ENCODE measurements at places on chromosomes 4 and X.
A peak's percentile ranks its signal among the peaks of the same experiment; 100 is the strongest.

DNA sequence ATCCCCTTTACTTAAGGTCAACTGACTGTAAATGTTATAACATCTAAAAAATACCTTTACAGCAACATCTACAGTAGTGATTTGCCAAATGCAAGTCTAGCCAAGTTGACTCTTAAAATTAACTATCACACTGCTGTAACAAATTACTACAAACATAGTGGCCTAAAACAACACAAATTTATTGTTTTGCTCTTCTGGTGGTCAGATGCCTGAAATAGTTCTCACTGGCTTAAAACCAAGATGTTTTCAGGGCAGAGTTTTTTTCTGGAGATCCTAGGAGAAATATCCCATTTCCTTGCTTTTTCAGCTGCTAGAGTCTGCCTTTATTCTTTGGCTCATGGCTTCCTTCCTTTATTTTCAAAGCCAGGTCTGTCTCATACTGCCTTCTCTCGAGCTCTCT, 120.5 kb downstream of the ADGRL3 start:
- no peak for DNase-seq

DNA sequence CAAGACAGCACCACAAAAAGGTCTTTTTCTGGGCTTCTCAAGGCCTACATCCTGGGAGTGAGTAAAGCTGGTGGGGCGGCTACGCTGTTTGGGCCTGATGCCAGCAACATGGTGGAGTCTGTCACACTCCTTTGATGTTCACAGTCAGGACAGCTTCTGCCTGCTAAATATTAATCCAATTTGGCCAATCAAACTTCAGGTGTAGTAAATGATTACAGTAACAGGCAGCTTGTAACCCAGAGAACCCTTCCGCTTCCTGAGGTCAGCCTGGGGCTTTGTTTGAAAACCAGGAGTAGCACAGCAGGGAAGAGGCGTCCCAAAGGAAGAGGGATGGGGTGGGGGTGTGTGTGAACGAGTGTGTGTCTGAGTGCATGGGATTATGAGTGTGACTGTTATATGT, 220.4 kb downstream of the MAML3 start:
- no peak for DNase-seq

DNA sequence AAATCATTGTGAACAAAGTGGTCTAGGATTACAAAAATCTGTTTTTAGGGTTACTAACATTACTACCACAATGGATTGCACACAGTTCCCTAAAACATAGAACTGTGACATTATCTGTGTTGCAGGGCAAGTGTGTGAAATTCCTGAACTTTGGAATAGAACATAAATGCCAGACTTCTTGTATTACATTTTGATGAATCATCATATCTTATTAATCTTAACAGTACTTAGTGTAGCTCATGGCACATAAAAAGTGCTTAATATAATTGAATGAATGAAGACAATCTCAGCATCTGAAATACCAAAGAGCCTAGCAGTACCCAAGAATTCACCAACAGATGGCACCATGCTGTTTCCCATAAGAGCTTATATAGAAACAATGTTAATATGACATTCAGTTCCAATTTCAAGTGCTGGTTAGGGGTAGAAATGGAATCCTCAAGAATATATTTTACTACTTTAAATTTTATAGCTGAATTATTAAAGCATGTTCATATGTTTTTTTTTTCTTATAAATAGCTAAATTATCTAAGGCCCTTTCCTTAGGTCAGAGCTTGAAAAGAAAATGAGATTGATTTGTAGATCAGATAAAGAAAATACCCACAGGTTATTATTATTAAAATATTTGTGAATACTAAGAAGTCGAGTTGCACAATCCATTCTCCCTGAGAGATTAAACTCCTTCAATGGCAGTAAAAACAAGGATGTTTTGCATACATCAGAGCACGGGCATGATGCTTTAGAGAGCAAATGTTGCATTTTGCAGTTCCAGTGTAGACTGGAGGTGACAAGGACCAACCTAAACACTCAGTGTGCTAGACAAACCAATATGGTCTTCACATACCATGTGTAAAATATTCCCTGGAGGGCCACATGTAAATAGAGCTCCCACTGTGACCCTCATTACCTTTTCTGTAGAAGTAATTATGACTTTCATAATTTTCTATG, 25.7 kb upstream of the SHISA3 start:
- peak; percentile 8 for DNase-seq

- no peak for DNase-seq
Observed at GRCh38 chrX:18701621-18702361, 5.7 kb upstream of the PPEF1 start.

- no peak for DNase-seq
Observed at GRCh38 chr4:152591396-152591795, 55.5 kb upstream of the FBXW7 start.

GRCh38 chr4:139533511-139533910, 22.5 kb downstream of the SETD7 start:
- no peak for DNase-seq

DNA sequence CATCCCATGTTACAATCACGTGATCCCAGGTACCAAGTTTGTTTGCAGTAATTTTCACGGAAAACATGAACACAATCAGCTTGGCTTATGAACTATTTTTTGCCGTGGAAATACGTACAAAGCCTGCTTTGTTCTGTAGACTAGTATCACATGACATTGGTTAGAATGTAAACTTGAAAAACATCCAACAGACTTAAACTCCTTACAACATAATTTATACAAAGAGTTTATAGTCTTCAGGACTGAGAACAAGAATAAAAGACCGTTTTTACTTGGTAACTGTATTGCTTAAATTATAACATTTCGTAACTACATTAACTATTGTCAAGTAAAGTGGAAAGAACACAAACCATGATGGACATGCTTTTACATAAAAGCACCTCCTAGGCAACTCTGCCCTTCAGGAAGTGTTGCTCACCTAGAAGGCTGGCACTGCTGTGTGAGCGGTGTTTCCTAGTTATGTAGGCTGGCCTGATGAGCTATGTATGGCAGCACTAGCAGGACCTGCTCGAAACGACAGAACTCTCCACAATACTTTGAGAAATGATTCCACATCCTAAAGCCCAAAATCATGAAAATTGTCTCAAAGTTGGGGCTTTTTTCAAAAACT, 41.8 kb upstream of the WDR1 start:
- DNase-seq, result no peak

GRCh38 chr4:185914583-185915199, 102.7 kb upstream of the SORBS2 start:
- DNase-seq, result no peak

- DNase-seq, result no peak
Observed at GRCh38 chrX:66012094-66012534, 27.8 kb downstream of the VSIG4 start.

- no peak for DNase-seq
Observed at GRCh38 chrX:17655211-17656034, 81.9 kb upstream of the SCML1 start.

- DNase-seq, result peak; percentile 57
Observed at GRCh38 chr4:104571341-104571740, 76.6 kb upstream of the CXXC4 start.

- no peak for DNase-seq
Observed at GRCh38 chr4:20629186-20630106, 70.8 kb upstream of the PACRGL start.

GRCh38 chrX:37543324-37543723, 28.1 kb upstream of the LANCL3 start:
- DNase-seq, result no peak

- DNase-seq, result no peak
Observed at GRCh38 chrX:79182616-79183015, 38.1 kb downstream of the GPR174 start.

DNA sequence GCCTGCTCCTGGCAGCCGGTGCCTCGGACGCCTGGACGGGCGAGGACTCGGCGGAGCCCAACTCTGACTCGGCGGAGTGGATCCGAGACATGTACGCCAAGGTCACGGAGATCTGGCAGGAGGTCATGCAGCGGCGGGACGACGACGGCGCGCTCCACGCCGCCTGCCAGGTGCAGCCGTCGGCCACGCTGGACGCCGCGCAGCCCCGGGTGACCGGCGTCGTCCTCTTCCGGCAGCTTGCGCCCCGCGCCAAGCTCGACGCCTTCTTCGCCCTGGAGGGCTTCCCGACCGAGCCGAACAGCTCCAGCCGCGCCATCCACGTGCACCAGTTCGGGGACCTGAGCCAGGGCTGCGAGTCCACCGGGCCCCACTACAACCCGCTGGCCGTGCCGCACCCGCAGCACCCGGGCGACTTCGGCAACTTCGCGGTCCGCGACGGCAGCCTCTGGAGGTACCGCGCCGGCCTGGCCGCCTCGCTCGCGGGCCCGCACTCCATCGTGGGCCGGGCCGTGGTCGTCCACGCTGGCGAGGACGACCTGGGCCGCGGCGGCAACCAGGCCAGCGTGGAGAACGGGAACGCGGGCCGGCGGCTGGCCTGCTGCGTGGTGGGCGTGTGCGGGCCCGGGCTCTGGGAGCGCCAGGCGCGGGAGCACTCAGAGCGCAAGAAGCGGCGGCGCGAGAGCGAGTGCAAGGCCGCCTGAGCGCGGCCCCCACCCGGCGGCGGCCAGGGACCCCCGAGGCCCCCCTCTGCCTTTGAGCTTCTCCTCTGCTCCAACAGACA, 4.4 kb downstream of the SOD3 start:
- DNase-seq, result no peak

DNA sequence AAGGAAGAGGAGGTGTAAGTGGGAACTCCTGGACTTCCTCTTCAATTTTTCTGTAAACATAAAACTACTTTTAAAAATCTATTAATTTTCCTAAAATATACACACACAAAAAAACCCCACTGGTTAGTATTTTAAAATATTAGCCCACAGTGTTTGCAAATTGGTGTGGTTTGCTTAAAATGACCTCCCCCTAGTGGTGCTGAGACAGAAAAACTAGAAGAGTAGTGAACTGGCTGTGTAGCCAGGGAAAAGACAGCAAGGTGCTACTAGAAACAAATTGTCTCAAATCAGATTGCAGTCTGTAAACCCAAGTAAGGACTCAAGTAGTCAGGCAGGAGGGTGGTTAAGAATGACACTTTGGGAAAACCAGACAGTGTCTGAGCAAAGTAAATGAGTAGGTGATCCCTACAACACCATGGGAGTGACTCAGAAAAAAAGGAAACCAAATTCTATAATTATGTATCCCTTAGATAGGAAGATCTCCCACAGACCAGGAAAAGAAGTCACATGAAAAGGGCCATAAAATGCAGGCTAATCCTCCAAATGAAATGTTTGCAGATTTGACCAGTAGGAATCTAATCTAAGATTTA, 26.0 kb downstream of the AMTN start:
- no peak for DNase-seq

DNA sequence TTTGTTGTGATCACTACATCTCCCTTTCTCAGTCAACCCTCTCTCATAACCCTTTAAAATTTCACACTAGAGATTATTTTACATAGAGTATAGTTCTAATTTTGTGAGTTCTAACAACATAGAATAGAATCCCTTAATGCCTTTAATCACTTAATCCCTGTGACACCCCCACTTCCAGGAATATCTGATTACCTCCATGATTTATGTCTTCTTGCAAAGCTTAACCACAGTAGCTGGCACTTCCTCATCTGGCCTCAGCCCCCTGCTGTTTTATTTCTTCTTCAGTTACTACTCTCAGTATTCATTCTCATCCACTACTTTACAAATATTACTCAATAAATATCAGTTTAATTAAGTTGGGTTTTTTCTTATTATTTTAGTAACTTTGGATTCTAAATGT, 340.9 kb downstream of the CENPC start:
- no peak for DNase-seq

DNA sequence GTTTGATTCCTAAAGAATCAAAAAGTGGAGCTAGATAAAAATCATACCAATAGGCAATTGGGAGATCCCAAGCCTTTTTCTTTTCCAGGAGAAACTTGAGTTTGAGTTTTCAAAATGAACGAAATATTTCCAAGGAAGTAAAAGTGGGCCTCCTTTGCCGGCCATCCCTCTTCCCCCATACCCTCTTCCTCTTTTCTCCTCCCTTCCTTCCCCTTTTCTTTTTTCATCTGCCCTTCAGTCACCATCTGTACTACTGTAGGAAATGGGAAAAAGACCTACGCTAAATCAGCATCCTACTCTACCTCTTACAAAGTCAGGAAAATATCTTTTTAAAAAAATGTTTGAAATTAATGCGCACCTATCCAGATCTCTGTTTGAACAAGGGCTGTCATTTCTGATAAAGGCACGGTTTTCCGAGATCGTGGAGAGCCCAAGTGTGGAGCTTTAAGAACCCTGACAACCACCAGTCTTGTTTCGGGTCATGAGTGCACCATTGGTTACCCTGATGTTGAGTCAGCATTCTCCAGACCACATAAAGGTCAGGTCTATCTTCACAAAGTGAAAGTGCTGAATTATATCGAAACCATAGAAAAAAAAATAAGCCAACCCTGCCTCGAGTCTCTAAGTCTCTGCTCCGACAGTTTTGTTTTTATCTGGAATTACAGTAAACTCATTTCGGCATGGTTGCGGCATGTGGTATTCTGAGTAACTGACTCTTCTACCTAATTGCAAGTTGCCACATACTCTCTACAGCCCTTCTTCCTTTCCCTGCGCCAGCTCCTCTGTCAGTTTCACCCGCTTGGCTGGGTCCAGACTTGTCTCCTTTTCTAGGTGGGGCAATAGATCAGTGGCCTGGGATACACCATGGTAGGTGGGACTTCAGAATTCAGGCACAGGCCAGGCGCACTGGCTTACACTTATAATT, 140.2 kb upstream of the KLF3 start:
- no peak for DNase-seq

GRCh38 chr4:81235982-81236749, 21.1 kb upstream of the PRKG2 start:
- DNase-seq, result no peak

- DNase-seq, result no peak
Observed at GRCh38 chr4:147496500-147496899, 15.6 kb downstream of the EDNRA start.

DNA sequence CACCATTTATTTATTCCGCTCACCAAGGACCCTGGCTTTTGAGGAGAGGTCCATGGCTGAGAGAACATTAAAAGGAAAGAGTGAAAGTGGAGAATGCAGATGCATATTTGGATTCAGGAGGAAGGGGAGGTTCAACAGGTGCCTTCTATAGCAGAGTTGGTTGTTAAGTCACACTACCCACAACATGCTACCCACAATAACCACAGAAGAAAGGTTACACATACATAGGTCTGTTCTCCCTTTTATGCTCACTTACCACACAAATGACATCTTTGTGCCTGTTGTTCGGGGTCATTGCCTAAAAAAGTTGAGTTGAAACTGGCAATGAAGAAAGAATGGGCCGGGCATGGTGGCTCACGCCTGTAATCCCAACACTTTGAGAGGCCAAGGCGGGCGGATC, 587.4 kb downstream of the RPA4 start:
- DNase-seq, result no peak

GRCh38 chr4:36226430-36227227, 17.7 kb downstream of the ARAP2 start:
- no peak for DNase-seq

GRCh38 chr4:21915761-21916160, 32.8 kb downstream of the KCNIP4 start:
- DNase-seq, result no peak

GRCh38 chrX:10015723-10016518, 48.8 kb downstream of the CLDN34 start:
- DNase-seq, result no peak

DNA sequence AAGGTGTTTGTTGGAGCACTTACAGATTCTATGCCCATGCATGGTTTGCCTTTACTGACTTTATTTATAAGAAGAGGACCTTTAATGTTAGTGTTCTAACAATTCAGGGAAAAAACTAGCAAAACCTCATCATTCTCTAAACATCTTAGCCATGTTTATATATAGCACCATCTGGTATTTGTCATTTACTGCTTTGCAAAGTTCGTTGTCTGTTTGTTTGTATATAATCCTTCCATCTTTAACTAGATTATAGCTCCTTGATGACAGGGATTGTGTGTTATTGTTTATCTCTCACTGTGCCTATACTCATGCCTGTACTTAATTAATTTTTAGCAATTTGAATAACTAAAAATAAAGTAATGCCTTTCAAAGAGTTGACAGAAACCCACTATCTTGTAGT, 170.6 kb upstream of the PACRGL start:
- DNase-seq, result no peak
